GM06990 (cell line): ENCODE measurements at places on chromosomes 3 and 15.

DNA sequence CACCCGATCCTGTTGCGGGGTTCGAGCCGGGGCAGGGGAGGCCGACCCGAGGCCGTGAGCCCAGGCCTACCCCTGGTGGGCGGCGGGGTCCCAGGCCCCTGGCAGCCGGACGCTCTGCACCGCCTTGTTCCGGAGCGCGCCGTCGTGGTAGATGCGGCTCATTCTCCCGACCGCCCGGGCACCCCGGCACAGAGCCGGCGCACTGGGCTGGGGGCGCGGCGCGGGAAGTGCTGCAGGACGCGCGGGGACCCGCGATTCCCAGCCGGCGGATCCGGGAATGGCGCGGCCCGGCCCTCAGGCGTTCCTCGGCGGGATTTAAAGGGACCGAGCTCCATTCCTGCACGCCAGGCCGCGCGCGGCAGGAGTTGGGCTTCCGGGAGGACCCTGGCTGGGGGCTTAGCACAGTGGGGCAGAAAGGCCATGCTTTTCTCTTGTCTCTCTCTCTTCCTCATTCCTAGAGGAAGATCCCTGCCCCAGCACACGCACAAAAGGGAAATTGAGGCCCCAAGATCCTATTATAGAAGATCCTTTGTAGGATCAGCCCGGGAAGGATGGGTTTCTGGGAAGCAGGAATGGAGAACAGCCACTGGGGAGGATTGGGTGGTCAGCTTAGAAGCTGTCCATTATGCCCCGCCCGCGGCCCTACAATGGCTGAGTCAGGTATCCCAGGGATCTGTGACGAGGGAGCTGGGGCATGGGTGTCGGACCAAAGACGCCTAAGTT, at the start of gene ARPIN:
TSS of gene ARPIN (minus strand) at position 279 of the 723 bp plus-strand sequence. CDS start at position 162, 117 bp downstream.
- no peak for DNase-seq

DNA sequence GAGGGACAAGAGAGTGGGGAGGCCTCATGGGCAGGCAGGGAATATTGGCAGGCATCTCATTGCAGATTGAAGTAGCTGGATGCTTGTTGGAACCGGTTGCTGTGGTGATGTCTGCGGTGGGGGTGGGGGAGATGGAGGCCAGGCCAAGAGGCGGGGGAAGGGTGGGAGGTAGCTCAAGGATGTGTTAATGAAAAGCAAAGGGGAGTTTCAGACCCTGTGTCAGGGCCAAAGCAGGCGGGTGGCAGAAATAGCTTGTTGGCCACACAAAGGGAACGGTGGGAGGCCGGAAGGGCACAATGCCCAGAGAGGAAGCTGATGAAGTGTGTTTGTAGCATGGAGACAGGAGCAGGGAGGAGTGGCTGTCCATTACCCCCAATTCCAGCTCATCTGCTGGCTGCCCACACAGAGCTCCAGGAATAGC, 28.0 kb downstream of the CCDC33 start:
- DNase-seq, result no peak

DNA sequence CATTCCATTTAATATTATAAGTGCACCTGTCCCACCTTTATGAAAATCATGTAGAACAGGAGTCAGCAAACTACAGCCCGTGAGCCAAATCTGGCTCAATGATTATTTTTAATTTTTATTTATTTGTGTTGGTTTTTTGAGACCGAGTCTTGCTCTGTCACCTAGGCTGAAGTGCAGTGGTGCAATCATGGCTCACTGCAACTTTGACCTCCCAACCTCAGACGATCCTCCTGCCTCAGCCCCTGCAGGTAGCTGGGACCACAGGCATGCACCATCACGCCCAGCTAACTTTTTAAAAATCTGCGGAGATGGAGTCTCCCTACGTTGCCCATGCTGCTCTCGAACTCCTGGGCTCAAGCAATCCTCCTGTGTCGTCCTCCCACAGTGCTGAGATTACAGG, 42.0 kb downstream of the MYO1E start:
- DNase-seq, result no peak

GRCh38 chr3:172236771-172237742, 197.7 kb downstream of the FNDC3B start:
- no peak for DNase-seq

DNA sequence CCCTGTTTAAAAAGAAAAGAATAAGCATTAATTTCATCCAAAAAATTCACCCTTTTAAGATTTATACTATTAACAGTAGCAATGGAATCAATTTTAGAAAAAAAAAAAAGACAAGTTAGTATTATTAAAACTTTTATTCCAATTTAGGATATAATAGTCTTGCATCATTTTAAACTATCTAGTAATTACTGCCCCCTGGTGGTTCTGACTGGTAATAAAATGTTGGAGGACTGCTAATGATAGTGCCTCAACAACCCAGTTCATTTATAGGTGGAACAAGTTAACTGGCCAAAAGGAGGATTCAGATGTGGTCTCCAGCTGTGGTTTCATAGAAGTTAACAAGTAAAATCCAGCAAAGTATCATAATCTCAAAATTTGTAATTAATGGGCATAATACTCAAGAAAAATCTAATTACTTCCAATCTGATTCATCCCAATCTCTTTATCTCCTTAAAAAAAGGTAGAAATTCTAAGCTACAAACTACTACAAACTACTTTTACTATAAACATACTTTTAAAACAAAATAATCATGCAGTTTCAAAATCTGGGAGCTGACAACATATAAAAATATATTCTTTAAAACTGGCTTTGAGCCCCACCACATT, 30.7 kb upstream of the WDR49 start:
- peak; percentile 37 for DNase-seq

GRCh38 chr3:15851735-15852134, 54.0 kb upstream of the ANKRD28 start:
- no peak for DNase-seq

GRCh38 chr3:29761517-29761916, 480.6 kb downstream of the RBMS3 start:
- no peak for DNase-seq

DNA sequence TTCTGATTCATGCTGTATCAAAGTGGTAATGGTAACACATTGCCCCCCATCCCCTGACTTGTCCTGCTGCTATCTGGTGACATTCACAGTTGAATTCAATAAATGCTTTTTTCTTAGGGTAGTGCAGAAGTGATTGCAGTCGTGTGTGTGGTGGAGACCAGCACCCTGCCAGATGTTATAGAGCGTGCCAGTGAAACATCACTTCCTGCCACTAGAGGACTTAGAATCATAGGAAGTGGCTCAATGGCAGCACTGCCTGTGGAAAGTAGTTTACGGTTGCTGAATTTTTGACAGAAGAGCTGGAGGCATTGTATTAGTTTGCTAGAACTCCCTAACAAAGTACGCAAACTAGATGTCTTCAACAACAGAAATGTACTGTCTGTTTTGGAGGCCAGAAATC, 37.4 kb upstream of the P2RY12 start:
- no peak for DNase-seq
